ENCODE measurements at places on chromosomes 5 and 9.
A peak's percentile ranks its signal among the peaks of the same experiment; 100 is the strongest.

DNA sequence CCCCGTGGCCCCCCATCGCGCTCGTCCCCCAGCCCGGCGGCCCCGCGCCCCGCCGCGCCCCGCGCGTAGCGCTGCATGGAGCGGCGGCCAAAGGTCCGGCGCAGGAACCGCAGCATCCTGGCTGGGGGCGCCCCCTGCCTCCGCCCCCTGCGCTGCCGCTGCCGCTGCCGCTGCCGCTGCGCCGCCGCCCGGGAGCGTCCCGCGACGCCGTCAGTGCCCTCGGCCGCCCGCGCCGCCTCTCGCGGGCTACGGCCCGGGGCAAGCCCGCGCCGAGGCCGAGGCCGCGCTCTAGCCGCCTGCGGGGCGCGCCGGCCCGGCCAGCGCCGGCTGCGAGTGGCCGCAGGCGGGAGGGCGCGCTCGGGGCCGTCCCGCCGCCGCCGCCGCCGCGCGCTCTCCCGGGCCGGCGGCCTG lies 523 bp downstream of the EPB41L4B start:
- DNase-seq, result peak; percentile 81

DNA sequence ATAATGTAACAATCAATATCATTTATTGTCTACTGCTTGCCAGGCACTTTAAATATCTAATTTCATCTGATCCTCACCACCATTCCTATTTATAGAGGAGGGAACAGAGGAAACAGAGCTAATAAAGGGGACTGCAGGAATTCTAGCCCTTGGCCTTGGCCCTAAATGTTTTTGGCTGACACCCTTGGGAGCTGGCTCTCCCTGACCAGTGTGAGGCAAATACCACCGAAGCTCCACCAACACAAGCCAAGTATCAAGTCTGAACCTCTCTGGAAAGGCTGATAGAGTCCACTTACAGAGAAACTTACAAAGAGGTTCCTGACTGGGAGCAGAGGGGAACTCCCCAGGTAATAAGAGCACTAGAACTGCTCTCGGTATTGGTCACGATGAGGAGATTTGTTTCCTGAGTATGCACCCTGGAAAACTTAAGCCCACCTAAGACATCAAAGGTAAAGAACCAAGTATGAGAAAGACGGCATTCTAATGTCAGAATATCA lies 243.1 kb upstream of the PANK3 start:
- no peak for DNase-seq

DNA sequence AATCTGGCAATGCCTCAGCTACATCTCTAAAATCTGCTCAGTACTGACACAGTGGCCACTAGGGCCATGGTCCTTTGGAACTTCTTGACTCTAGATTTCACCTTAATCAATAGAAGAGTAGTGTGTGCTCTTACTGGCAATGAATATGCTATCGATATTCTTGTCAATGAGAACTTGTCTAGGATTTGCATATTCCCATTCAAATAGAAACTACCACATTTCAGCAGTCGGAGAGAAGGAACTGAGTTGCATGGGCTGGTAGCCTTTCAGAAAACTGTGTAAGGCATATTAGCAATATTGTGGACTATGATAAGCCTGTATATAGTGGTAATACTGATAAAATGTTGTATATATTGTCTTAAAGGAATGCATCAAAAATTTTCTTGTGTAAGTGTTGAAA lies 45.3 kb upstream of the NAA35 start:
- no peak for DNase-seq

DNA sequence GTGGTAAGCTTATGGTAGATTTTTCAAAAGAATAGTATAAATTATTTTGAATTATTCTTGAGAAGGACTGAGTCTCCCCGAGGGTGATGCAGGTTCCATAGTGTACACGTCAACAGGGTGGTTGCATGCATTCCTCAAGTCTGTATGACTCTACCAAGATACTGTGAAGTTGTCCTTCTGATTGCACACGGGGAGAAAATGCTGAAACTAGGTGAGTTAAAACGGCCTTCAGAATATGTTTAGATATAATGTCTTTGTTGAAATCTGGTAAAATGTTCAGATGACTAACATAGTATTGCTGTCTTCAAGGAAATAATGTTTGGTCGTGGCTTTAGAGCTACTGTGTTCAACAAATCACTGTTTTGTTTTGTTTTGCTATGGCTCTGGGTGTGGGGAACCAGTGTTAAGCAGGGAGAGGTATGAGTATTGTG lies 22.4 kb upstream of the TNFAIP8 start:
- DNase-seq, result no peak

- no peak for DNase-seq
Measured at GRCh38 chr5:82986404-82986803, 90.8 kb downstream of the TMEM167A start.

GRCh38 chr5:90473396-90474234 lies 956 bp downstream of the MBLAC2 start:
- peak; percentile 47 for DNase-seq

GRCh38 chr9:10403283-10403682 lies 209.5 kb downstream of the PTPRD start:
- no peak for DNase-seq

Measured in D341Med (cell line).